ENCODE measurements at places on chromosomes 6 and 20.

GRCh38 chr6:71982389-71982788 is 96.0 kb downstream of the RIMS1 start:
- peak; percentile 4 for DNase-seq

DNA sequence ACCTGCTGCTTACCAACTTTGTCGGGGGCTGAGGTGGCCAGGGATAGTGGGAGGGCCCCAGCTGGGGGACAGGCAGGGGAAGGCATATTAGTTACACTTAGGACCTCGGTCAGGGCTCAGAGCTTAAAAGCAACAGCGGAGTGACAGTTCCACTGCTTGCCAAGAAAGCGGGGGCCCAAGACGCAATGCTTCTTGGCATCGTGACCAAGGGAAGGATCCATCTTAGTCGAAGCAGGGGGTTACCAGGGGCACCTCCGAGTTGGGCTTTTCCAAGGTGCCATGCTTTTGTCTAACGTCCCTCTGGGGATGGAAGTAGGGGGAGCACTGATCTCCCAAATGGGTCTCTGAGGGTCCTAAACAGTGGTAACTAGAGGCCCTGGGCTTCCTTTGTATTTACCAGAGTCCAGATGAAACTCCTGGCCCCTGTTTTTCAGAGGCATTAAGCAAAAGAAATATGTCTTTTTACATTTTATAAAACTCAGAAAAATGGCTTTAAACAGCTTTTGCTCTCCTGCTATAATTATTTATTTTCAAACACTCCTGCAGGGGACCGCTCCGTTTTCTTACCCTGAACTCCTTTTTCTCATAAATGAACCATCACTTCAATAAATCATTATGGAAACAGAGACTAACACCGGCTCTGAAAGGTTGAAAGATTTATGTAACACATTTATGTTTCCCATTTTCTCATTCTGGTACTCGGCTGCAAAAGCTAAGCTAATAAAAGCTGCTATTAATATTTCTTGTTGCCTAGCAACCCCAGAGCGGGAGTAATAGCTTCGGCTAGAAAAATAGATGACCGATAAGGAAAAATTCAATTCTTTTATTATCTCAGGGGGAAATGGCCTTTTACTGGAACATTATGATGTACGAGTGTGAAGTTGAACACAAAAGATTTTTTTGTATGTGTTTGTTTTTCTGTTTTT is 100.4 kb downstream of the TOX2 start:
- no peak for DNase-seq

DNA sequence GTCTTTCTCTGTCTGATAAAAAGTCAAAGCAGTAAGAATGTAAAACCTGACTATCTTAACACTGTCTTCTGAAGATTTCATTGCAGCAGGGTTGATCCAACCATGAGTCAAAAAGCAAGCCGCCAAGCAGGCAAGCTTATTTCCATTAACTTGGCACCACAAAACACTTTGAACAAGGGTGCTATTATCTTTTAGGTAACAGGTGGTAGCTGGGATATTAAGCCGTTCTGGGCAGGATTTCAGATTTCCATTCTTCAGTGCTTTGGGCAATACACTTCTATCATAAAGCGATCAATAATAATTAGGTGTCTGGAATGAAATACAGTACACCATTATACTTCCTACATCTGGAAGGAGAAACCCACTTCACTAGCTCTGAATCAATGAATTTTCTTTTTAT is 181.9 kb downstream of the TBC1D7 start:
- DNase-seq, result no peak

- DNase-seq, result no peak
Measured at GRCh38 chr6:126054258-126054702, 67.9 kb downstream of the TRMT11 start.

DNA sequence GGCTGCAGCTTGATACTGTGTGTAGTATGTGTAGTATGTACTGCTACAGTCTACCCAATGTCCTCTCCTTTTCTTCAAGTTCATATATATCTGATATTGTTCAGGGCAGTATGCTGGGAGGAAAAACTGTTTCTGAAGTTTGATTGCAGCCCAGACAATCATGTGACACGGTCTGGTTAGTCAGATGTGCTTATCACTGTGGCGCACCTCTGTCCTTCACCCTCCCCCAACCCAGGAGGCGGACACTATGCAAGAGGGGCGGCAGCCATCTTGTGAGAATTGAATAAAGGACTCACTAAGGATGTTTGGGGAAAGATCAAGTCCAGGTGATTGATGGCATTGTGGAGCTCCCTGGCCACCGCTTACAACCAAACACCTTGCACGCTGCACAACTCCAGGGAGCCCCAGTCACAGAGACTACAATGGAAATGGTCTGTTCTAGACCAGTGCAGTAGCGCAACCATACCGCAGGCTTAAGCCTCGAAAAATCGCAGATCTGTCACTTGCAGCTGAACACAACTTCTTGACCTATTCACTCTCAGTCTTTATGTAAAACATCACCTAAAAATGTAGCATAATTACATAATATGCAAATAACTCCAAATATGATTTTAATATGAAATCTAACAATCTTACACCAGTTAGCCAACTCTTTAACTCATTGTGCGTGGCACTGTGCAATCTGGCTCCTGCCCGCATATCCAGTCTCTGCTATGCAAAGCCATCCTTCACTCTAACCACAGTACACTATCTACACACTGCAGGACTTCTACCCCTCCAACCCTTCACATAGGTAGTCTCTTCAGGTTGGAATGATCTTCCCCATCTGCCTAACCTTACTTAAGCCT is 79.3 kb downstream of the VGLL2 start:
- no peak for DNase-seq

- no peak for DNase-seq
Measured at GRCh38 chr6:92292067-92292466, 1127.3 kb downstream of the EPHA7 start.

DNA sequence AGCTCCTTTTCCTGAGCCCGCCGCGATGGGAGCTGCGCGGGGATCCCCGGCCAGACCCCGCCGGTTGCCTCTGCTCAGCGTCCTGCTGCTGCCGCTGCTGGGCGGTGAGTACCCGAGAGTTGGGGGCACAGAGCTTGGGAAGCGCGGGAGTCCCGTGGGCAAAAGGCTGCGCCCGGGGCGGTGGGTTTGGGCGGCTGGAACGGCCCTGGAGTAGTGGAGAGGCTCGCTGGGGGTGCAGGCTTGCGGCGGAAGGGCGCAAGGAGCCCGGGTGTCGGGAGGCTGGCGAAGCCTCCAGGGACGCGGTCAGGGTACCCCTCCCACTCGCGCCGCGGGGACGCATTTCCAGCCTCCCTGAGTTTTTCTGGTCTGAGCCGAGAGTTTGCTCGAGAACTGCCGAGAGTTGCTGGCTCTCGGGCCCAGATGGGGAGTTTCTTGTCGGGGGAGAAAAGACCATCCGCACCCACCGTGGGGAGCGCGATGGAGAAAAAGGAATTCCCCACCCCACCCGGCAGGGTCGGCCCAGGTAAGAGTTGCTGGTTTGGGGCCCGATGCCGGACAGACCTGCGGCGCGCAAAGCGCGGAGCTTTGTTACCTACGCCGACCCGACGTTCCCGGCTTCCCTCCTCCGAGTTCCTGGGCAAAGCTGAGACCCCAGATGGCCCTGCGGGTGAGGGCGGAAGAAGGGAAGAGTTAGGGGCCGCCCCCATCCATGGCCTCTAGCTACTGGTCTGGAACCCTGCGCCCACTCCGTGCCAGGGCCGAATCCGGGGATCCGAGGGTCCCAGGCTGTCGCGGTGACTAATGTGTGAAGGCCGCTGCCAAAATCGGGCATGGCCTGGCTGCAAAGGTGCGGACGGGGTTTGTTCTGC is 584 bp downstream of the PTK7 start:
- peak; percentile 28 for DNase-seq

DNA sequence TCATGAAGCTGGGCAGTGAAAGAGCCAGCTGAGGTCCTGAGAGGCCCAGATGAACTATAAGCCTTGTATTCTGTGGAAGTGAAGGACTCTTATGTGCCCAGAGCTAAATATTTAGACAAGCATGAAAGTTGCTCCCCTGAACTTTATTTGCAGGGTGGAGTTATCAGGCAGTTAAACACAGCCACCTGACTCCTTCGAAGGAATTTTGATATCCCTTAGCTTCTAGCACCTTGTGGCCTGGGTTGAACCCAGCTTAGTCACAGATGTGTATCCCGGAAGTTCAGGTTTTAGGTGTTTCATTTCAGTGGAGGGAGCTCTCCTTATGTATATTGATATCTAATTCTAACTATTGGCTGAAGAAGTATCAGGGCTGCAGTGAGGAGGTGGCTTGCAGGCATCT is 20.4 kb downstream of the NR2E1 start:
- DNase-seq, result no peak

DNA sequence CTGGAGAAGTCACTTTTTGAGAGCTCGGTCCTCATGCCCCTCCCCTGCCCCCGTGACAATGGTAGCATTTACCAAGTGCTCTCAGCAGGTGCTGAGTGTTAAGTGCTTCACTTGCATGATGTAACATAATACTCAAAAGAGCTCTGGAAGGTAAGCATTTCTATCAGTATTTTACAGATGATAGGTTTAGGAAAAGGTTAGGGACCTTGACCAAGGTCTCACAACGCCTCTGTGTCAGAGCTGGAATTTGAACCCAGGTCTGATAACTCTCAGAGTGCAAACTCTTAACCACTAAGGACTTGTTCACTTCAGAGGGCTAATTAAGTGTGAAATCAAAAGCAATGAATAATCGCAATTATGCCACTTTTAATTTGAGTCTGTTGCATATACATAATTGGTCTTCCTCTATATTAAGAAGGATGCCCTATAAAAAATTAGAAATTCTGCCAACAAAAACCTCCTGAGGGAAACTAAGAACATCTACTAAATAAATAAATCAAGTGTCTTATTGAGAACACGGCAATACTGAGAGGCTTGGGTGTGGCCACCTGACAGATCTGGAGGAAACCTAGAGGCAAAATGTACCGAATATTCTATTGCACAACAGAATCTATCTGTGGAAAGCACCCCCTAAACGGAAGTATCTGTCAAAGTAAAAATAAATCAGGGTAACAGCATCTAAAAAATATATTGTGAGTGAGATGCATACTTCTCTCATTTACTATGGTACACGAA is 109.8 kb downstream of the BACH2 start:
- no peak for DNase-seq

GRCh38 chr6:43009124-43009523 is 4.6 kb downstream of the MEA1 start:
- DNase-seq, result peak; percentile 41

DNA sequence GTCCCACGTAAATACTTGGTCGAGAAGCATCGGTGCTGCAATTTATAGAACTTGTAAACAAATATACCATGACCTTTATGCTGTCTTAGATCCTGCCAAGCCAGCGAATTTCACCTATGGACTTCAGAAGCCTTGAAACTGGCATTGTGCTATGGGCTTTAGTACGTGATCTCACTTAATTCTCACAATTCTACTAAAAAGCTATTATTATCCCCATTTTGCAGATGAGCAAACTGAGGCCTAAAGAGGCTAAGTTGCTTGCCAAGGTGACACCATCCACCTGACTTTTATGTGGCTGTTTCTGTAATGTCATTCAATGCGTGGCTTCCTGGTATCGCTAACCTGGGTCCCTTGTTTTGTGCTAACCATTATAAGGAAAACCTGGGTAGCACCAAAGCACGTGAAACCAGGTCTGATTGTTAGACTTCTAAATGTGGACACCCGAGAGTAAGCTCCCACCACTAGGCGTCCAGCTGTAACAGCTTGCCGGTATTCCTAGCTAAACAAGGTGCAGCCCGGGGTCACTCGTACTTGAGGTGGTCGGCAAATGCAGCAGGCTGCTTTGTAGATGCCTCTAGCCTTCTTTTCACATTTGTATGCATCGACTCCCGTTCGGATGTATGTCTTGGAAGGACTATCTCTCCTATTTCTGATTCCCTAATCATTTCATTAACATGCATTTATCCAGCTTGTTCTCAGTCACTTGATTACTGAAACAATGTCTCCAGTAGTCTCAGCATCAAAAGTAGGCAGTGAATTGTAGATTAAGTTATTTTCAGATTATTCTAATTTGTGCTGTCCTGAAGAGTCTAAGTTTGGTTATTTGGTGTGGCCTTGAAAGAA is 1.1 kb downstream of the SYNJ2 start:
- peak; percentile 45 for DNase-seq

- DNase-seq, result no peak
Measured at GRCh38 chr6:29907637-29908340, 34.5 kb upstream of the HLA-A start.

- DNase-seq, result no peak
Measured at GRCh38 chr20:50138479-50139393, 14.8 kb downstream of the PEDS1 start.

DNA sequence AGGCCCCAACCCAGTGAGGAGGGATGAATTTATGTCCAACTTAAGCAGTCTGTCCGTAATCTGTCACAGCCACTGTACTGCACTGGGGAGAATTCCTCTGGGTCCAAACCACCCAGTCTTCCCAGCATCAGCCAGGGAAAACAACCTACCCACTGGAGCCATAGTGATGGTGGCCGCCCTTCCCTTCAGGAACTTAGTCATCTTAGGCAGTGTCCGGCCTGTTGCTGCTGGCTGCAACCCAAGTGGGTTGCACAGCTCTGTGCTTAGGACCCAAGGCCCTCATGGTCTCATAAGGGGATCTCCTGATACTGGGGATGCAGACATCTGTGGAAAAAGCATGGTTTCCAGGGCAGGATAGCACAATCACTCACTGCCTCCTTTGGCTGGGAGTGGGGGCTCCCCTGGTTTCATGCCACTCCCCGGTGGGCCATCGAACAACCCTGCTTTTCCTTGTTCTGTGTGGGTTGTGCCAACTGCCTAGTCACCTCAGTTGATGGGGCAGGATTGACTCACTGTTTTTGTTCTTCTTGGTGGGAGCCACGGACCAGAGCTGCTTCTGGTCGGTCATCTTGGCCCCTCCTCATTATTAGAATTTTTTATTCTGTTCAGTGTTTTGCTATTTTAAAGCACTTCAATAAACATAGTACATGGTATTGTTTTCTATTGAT is 591.9 kb downstream of the DOK5 start:
- DNase-seq, result no peak

DNA sequence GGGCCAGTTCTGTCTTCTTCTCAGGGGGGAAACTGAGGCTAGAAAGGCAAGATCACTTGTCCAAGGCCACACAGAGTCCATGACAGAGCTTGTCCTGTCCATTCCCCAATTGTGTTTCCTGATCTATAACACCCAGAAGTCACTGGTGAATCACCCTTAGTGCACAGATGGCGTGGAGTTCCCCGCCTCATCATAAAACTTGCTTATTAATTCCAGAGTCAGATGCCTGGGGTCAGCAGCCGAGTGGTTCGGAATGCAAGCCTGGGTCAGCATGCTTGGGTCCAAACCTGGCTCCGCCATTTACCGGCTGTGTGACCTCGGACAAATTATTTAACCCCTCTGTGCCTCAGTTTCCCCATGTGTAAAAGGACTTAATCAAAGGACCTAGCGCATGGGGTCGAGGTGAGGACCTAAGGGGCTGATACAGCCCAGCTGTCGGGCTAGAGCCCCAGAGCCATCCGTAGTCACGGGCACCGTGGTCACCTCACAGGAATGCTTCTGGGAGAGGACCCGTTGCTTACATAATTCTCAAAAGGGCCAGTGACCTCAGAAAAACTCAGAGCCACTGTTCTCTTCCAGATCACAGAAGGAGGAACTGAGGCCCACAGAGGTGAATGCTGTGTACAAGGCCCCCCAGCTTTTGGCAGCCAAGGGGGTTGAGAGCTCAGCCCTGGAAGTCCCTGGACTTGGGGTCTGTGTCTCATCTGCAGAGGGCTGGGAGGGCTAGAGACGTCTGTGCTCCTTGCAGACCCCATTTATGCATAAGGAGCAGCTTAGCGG is 1.4 kb upstream of the ZBP1 start:
- peak; percentile 43 for DNase-seq

GRCh38 chr6:129753422-129753821 is 43.4 kb upstream of the ARHGAP18 start:
- DNase-seq, result peak; percentile 45

GRCh38 chr6:119832411-119832810 is 482.9 kb upstream of the MAN1A1 start:
- no peak for DNase-seq

- DNase-seq, result no peak
Measured at GRCh38 chr6:63787021-63787420, 151.4 kb downstream of the PHF3 start.
